ENCODE measurements at places on chromosomes 16 and 17. TPM values are rescaled to one million over a fixed set of nuclear protein-coding genes. Genes with fewer than 3 reads are reported as not detected.

- ATAC-seq, result no peak
Measured at GRCh38 chr17:59668816-59669215, 38.4 kb downstream of the PTRH2 start.

DNA sequence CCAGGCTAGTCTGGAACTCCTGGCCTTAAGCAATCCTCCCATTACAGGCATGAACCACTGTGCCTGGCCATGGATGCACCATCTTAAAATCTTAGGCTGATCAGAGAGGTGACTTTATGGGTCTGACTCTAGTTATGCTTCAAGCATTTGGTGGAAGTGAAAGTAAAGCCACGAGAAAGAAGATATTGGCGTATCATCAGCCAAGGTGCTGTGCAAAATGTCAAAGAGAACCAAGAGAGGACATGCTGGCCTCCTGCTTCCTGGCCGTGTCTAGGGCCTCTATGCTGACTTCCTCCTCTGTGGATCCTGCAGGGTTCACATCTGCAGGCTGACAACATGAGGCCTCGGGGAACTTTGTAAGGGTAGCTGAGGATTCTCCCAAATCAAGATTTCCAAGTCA is 385.2 kb downstream of the MAF start:
- no peak for ATAC-seq

GRCh38 chr17:10261098-10261497 is 62.7 kb upstream of the GAS7 start:
- no peak for ATAC-seq

DNA sequence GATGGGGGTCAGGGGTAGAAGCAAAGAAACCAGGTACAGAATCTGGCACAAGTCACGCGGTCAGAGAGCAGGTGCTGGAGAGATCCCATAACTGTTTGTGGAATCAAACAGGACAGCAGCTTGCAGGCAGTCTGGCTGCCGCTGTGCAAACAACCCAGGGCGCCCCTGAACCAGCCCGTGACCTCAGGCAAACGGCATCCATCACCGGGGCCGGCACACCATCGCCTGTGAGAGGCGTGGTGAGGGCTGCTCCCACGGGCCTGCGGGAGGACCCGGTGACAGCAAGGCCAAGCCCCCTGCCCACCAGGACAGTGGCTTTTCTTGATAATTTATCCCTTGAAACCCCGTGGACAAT is 47.9 kb downstream of the CBFA2T3 start:
- no peak for ATAC-seq

Gene FNDC8
- total RNA-seq, result not detected
